ENCODE measurements at places on chromosomes 7 and 10. TPM values are rescaled to one million over a fixed set of nuclear protein-coding genes. Genes with fewer than 3 reads are reported as not detected.

DNA sequence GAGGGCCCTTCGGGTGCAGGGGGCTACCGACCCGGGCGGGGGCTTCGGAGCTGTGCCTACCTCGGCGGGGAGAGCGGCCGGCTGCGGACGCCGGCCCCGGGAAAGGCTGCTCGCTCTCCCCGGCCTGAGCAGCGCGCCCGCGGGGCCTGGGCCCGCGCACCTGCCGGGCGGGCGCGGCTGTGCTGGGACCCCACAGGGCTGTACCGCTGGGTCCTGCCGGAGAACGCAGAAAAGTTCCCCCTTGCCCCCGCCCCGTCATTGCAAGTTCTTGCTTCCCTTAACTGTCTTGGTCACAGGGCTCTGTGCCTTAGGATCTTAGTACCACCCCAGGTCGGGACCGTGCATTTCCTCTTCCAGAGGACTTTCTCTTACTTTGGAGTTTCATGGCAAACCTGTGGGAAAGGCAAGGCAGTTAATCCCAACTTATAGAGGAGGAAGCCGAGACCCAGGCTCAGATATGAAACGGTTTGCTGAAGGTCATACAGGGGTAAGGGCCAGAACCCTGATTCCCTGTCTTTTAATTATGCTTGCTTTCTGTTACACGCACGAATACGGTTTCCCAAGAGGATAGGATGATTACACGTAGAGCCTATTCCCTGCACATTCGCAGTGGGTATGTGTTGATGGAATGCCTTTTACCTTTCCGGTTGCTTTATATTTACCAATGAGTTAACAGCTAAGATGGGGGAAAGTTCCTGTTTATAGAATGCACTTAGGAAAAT lies 652 bp downstream of the PCGF5 start:
- DNase-seq, result no peak

DNA sequence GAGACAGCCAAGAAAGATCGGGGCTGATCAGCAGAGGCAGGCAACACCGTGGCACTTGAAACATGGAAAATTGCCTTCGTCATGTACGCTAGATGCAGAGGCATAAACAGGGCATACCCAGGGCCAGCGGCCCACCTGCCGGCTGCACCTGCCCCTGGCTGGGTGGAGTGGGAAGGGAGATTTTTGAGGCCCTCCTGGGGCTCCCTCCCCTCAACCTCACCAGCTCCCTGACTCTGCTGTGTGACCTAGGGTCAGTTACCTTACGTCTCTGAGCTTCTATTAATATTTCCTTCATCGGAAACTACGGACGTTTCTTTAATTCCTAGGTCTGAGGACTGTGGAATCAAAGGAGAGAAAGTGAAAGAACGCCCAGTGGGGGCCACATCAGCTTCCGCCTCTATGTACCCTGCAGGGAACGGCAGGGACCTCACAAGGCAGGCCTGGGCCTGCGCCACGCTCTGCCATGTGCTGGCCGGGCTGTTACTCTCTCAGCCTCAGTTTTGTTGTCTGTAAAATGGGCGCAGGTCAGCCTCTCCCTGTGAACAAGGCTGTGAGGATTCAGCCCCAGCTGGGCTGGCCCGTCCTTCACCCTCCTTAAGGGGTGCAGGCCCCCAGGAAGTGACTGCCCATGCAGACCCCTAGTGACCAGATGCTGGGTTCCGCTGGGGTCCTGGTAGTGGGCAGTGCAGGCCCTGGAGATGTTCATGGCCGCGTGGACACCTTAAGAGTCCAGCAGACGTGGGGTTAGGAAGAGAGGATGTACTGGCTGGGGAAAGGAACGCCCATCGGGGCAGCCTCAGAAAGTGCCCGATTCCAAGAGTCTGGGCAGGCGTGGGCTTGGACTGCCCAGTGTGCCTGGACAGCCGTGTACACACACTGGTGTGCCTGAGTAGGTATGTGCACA lies 22.7 kb downstream of the ELFN1 start:
- peak; percentile 75 for DNase-seq

DNA sequence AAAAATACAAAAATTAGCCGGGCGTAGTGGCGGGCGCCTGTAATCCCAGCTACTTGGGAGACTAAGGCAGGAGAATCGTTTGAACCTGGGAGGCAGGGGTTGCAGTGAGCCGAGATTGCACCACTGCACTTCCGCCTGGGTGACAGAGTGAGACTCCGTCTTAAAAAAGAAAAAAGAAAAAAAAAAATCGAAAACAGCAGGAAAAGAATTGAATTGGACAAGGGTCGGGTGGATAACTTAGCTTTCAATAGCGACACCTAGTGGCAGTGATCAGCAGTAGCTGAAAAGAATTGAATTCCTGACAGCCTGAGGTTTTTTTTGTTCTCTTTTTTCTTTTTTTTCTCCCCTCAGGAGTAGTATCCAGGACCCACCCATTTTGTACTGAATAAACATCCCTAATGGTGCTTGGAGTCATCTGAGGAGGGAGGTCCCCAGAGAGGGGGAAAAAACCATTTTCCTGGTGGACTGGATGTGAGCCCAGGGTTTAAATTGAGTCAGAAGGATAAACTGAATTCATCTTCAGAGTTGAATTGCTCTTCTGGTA lies 55.1 kb downstream of the CYCS start:
- no peak for DNase-seq

GRCh38 chr10:132641401-132641800 lies 103.8 kb downstream of the INPP5A start:
- DNase-seq, result peak; percentile 37

GRCh38 chr7:78905436-78905835 lies 548.0 kb downstream of the MAGI2 start:
- DNase-seq, result no peak

GRCh38 chr10:110535958-110536891 lies 31.3 kb upstream of the SMC3 start:
- no peak for DNase-seq

- no peak for DNase-seq
Measured at GRCh38 chr10:130179640-130180039, 43.4 kb downstream of the GLRX3 start.

DNA sequence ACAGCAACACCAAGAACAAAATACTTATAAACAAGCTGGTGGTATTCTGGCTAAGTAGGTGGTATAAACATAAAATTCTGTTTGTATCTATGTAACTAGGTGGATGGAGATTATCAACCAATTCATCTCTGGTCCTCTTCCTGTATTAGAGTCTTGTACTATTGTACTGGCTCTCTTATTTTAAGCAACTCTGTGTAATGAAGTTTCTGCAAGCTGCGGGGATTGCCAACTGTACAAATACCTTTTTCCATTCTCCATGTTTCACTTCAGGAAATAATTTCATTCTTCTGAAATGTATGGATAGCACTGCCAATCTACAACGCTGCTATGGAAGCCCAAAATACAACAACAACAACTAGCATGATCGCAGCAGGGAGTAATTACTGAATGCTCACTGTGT lies 44.8 kb downstream of the JAZF1 start:
- no peak for DNase-seq

- no peak for DNase-seq
Measured at GRCh38 chr10:84138478-84139125, 707 bp upstream of the GHITM start.

DNA sequence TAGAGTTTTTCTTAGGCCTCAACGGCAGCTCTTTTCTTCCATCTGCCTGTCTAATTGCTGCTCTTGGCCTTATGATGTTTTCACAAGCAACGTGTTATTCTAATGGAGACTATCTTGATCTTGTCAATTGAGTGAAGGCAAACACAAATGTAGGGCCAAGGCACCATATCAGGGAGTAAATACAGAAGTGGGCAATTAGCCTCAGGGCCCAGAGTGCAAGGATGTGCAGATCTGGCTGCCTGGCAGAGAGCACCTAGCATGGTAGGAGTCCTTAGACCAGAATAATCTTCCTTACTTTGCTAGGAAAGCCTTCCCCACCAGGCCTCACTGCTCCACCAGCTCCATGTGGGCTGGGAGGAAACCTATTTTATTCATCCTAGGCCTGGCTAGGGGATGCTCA lies 590.9 kb downstream of the LRMDA start:
- no peak for DNase-seq

The ZEB1 gene
- 89.1 TPM for total RNA-seq

All from mesenteric fat pad (tissue), 1 donor.